ENCODE measurements at places on chromosomes 5 and 9.

- DNase-seq: no peak
Measured at GRCh38 chr5:167358868-167359492, 932.5 kb upstream of the WWC1 start.

- DNase-seq: no peak
Measured at GRCh38 chr5:88934439-88934838, 51.5 kb upstream of the MEF2C start.

DNA sequence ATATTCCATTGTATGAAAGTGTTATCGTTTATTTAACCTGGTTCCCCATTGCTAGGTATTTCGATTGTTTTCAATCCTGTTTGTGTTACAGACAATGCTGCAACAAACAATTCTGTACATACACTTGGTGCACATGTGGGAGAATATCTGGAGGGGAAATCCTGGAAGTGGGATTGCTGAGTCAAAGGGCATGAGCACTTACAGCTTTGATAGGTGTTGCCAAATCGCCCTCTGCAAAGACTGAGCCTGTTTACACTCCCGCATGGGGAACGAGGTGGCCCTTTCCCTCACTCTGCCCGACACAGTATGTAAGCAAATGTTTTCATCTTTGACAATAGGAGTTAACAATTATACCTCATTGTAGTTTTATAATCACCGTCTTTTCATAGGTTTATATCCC lies 66.2 kb downstream of the PDE6A start:
- no peak for DNase-seq

GRCh38 chr5:72377910-72378638 lies 57.9 kb downstream of the PTCD2 start:
- DNase-seq: no peak

DNA sequence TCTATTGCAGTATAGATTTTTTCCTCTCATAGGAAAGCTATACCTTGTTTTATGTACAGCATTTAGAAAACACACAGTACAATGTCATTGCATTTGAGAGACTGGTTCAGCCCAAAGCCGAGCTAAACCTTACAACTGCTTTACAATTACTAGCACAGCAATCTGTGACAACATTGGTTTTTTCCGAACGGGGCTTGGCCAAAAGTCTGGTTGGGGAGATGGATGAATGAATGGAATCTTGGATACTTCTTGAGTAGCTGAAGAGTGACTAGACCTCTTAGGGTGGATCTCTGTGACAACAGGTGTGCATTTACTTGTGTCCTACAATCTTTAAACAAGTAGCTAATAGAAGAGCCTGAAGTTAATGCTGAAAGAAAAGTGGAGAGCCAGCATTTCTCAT lies 1.2 kb downstream of the SGCD start:
- DNase-seq: no peak

GRCh38 chr5:148924817-148925216 lies 98.4 kb downstream of the ADRB2 start:
- DNase-seq: no peak

DNA sequence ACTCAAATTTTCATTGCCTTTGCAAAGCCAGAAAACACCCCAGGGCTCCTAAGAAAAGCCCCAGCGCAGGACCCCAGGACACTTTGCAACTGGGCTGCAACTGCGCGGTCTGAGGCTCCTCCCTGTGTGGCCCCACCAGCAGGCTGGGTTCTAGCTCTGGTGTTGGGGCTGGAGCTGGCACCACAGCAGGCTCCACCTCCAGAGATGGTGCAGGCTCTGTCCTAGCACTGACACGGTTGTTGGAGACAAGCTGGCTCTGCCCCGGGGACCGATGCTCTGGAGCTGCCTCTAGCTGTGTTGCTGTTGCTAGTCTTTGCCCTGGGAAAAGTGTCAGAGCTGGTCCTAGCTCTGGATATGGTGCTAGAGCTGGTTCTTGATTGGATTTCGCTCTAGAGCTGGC lies 13.6 kb downstream of the LCN10 start:
- DNase-seq: no peak

GRCh38 chr9:120315154-120315553 lies 264.8 kb downstream of the CDK5RAP2 start:
- DNase-seq: no peak

DNA sequence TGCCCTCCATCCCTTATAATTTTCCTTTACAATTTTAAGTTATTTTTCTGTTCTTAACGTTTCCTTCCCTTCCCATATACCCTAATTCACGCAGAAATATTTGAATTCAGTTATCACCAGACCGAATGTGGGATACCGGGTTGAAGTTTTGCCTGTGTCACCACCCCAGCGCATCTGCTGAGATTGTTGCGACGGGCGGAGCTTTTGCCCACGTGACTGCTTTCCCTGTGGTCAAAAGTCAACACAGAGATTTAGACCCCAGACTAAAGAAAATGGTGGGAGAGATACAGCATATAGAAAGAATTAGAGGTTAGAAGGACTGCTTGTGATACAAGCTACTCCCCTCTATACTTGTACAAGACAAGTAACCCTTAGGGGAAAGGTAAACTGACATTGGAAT lies 326.4 kb upstream of the CTNND2 start:
- DNase-seq: no peak

DNA sequence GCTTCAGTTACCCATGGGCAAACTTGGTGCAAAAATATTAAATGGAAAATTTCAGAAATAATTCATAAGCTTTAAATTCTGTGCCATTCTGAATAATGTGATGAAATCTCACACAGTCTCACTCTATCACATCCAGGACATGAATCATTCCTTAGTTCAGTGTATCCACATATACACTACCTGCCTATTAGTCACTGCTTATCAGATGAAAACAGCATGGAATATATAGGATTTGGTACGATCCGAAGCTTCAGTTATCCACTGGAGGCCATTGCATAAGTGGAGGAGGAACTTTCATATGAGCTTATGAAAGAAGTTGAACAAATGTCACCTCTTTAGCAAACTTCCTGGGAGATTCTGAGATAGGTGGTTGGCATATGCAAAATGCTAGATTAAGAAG lies 64.2 kb downstream of the GAPVD1 start:
- no peak for DNase-seq

DNA sequence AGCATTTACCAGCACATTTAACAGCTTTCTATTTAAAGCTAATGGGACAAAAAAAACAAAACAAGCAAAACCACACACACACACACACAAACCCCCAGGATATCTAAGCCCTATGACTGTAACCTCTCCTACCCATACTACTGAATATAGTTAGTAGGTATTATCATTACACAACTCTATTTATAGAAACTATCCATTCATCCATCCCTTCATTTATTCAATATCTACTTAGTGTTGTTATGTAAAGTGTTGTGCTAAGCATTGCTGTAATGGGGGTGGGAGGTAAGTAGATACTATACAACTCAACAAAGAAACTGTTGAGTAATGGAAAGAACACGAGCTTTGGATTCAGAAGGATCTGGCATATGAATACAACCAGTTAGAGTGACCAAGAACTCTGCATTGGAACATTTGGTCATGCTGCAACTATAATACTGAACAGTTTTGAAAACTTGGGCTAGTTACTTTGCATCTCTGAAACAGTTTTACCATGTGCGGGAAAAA lies 82.3 kb upstream of the ZNF608 start:
- no peak for DNase-seq

Data from activated T-cell treated with anti-CD3 and anti-CD28 coated beads, Interleukin-2, amount 50 U/mL, for 1 hour (primary cell).